ENCODE measurements at places on chromosomes 12 and 14.

DNA sequence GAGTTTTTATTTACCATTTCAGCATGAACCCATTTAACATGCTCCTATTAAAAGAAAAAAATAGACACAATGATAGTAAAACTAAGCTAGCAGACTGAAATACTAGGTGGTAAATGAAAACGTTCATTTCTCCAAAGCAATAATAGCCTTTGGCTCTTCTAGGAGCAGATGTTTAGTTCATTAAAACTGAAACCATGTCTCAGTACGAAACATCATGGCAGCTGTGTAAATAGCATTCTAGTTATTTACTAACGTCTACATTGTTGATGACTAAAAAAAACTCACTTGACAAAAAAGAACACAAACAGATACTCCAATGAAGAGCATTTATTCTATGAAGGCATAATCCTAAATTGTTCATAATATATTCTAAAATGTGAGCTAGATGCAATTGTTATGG is 17.9 kb downstream of the RECQL start:
- DNase-seq = no peak
- H3K36me3 ChIP-seq = peaks cover 10% of the 10 kb centered on the region
- H3K4me1 ChIP-seq = peaks cover 9% of the 10 kb centered on the region
- H3K27ac ChIP-seq = no peak overlapping the region
- H3K27me3 ChIP-seq = no peaks in the 10 kb centered on the region

DNA sequence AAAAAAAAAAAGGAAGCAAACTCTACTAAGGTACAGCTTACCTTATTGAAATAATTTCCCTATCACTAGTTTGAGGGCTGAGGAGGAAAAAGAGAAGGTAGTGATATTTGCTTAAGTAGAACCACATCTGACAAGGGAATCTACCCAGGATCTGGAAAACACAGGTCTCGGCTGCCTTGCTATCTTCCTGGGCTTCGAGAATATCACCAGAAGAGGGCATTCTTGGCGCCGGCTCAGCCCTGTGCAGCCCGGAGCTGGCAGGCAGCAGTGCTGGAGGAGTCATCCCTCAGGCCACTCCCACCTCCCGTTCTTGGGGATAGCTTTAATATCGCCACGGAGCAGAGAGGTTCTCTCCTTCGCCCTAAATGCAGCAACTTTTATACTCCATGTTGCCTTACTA is 1181.2 kb downstream of the VRK1 start:
- H3K27me3 ChIP-seq = no peaks in the 10 kb centered on the region
- peaks cover 13% of the 10 kb centered on the region for H3K36me3 ChIP-seq
- H3K4me3 ChIP-seq = peak overlapping the region; percentile 84
- H3K4me1 ChIP-seq = peaks cover 62% of the 10 kb centered on the region

DNA sequence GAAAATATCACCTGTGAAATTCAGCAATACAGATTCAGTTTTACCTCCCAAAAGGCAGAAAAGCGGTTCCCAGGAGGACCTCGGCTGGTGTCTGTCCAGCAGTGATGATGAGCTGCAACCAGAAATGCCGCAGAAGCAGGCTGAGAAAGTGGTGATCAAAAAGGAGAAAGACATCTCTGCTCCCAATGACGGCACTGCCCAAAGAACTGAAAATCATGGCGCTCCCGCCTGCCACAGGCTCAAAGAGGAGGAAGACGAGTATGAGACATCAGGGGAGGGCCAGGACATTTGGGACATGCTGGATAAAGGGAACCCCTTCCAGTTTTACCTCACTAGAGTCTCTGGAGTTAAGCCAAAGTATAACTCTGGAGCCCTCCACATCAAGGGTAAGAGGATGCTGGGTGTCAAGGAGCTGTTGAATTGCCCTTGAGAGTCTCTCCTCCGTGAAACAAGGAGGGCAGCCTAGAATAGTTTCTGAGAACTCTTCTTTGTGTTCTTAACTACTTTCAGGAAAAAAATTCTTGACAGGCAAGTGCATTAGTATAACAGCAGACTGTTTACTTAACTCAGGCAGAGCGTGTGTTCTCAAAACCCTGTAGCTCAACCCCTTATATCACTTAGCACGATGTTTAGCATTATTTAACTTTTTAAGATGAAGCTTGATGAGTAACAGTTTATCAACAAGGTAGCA is 7.7 kb downstream of the TDP1 start:
- H3K4me3 ChIP-seq = no peak overlapping the region
- H3K4me1 ChIP-seq = peaks cover 47% of the 10 kb centered on the region
- H3K27me3 ChIP-seq = no peaks in the 10 kb centered on the region
- peaks cover 63% of the 10 kb centered on the region for H3K36me3 ChIP-seq

GRCh38 chr12:89933911-89934310 is 225.3 kb upstream of the ATP2B1 start:
- H3K4me1 ChIP-seq = peaks cover 17% of the 10 kb centered on the region
- DNase-seq = no peak
- no peak overlapping the region for H3K4me3 ChIP-seq
- no peak overlapping the region for H3K27ac ChIP-seq
- H3K36me3 ChIP-seq = no peaks in the 10 kb centered on the region

GRCh38 chr12:779745-780734 is 27.7 kb downstream of the WNK1 start:
- H3K36me3 ChIP-seq = peaks cover 8% of the 10 kb centered on the region
- no peak for DNase-seq
- H3K4me1 ChIP-seq = peaks cover 54% of the 10 kb centered on the region
- no peaks in the 10 kb centered on the region for H3K27me3 ChIP-seq
- H3K27ac ChIP-seq = peak overlapping the region; percentile 67
- peak overlapping the region; percentile 62 for H3K4me3 ChIP-seq

DNA sequence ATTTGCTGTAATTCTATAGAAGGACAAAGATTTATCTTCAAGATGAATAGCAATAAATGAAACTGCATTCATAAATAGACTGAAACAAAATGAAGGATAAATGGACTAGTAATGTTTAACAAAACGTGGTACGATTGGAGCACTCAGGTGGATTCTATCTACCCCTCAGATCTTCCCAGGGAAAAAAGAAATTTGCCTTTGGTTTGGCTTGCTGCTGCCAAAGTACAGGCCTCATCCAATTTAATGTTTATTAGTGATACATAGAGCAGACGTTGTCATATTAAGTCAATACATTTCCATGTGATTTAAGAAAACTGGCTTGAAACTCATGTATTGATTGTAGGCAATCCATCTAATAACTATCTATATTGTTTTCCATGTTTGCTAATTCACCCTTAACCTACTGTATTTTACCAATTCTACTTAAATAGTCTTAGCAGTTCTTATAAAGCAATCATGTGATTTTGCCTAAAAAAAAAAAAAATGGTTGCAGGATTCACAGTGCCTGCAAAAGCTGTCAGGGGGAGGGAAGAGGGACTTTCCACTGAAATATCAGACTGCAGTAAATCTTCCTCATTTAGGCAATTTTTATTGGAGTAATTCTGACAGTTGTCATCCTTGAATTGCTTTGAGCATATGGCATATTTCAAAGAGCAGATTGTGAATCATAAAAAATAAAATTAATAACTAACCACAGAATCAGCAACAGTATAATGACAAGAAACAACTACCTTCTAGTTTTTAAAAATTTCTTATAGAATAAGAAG is 242.2 kb upstream of the NPAS3 start:
- H3K4me3 ChIP-seq = no peak overlapping the region
- no peaks in the 10 kb centered on the region for H3K4me1 ChIP-seq
- no peak for DNase-seq

- H3K4me1 ChIP-seq = peaks cover 16% of the 10 kb centered on the region
- no peak for DNase-seq
- H3K27ac ChIP-seq = no peak overlapping the region
Measured at GRCh38 chr14:21307637-21308036, 27.8 kb downstream of the RPGRIP1 start.

DNA sequence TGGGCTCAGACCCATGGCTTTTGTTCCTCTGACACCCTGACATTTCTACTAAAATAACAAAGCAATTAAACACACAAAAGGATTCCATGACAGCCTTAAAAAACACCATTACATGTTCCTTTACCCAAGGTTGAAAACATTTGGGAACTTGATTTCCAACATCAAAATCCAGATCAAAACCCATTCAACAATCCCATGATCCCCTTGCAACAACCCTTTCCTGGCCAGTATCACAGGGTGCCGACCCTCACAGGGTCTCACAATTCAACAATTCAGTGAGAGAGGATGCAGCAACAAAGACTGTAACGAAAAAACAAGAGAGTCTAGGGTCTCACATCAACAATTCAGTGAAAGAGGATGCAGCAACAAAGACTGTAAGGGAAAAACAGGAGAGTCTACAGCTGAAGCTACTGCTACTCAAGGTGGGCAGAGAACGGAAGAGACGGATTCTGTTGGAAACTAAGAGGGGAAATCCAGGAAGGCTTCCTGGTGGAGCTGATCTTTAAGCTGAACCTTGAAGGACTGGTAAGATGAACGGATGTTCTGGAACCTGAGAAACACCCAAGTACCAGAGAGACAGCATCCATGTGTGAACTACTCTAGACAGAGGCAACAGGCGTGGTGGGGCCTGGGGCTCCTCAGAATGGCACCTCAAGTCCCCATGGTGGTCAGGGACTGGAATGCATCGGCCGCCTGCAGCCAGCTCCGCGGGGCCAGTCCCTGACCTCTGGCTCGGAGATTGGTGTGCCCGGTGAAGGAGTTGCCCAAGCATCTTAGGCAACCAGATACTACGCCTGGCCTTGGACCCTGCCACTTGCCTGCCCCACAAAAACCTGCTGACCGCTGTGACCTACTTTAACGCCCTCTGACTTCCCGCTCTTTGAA is 22.7 kb upstream of the ZFP36L1 start:
- H3K4me3 ChIP-seq = peak overlapping the region; percentile 72
- peaks cover 53% of the 10 kb centered on the region for H3K4me1 ChIP-seq
- H3K36me3 ChIP-seq = peaks cover under 1% of the 10 kb centered on the region
- no peak for DNase-seq

DNA sequence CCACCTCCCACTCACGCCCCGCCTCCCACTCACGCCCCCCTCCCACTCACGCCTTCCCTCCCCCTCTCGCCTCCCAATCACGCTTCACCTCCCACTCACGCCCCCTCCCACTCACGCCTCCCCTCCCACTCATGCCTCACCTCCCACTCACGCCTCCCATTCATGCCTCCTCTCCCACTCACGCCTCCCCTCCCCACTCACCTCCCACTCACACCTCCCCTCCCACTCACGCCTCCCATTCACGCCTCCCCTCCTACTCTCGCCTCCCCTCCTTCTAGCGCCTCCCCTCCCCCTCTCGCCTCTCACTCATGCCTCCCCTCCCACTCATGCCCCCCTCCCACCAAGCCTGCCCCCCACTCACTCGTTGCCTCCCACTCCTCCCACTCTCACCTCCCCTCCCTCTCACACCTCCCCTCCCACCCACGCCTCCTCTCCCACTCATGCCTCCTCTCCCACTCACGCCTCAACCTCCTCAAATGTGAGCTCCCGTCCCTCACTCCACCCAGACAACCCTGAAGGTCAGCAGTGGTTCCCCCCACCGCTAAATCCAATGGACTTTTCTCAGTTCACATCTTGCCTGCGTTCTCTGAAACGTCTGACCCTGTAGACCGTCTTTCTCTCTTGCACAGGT is 39.8 kb downstream of the TMEM63C start:
- no peaks in the 10 kb centered on the region for H3K4me1 ChIP-seq
- H3K36me3 ChIP-seq = no peaks in the 10 kb centered on the region
- peak overlapping the region; percentile 36 for H3K27ac ChIP-seq
- no peak for DNase-seq
- H3K4me3 ChIP-seq = no peak overlapping the region

DNA sequence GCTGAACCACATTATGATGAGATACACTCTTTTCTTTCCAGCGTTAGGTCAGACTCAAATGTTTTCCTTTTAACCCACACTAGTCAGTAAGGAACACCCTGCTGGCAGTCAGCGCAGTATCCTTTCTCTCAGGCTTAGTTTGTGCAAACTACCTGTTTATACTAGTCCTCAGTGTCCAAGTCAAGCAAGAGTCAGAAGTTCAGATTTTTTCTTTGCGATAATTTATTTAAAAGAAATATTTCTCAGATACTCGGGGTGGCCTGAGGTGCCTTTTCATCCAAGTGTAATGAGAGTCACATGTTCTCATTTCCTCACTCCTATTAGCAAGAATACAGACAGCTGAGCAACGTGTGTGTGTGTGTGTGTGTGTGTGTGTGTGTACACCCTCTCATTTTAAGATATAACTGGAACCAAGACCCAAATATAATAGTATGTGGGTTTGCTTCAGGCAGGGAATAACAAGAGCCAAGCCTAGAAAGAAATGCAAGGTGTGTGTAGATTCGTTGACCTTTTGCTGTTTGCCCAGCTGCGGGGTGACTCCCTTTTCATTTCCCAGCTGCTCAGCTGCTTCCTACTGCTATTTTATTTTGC is 182.7 kb downstream of the KICS2 start:
- DNase-seq = no peak
- H3K27me3 ChIP-seq = no peaks in the 10 kb centered on the region
- H3K36me3 ChIP-seq = no peaks in the 10 kb centered on the region
- no peak overlapping the region for H3K27ac ChIP-seq

- H3K36me3 ChIP-seq = peaks cover 17% of the 10 kb centered on the region
- H3K27me3 ChIP-seq = no peaks in the 10 kb centered on the region
- no peak overlapping the region for H3K27ac ChIP-seq
Measured at GRCh38 chr14:105226198-105226597, 22.1 kb upstream of the BTBD6 start.

- DNase-seq = no peak
- H3K4me1 ChIP-seq = peaks cover 62% of the 10 kb centered on the region
- H3K4me3 ChIP-seq = peak overlapping the region; percentile 91
- peaks cover 4% of the 10 kb centered on the region for H3K27me3 ChIP-seq
Measured at GRCh38 chr14:96798956-96799355, 1.8 kb downstream of the VRK1 start.

DNA sequence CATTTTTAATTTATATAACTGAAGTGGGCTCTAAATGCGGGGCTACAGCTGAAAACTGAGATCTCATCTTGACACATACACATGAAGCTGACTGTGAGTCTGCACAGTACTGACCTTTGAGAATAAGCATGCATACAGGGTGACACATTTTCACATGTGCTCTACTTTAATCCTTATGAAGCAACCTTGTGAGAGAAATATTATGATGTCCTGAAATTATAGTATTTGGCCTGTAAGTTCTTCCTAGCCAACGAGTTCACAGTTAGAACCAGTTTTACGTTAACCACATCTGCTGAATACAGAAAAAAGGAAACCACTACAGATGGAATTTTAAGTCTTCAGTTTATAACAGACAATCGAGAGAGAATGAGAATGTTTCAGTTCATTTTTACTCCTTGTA is 70.3 kb downstream of the SPPL3 start:
- no peak overlapping the region for H3K4me3 ChIP-seq
- no peak for DNase-seq
- H3K36me3 ChIP-seq = peaks cover 2% of the 10 kb centered on the region
- H3K27ac ChIP-seq = peak overlapping the region; percentile 21
- no peaks in the 10 kb centered on the region for H3K27me3 ChIP-seq
- H3K4me1 ChIP-seq = peaks cover 42% of the 10 kb centered on the region

- peaks cover 31% of the 10 kb centered on the region for H3K4me1 ChIP-seq
- H3K36me3 ChIP-seq = no peaks in the 10 kb centered on the region
- DNase-seq = no peak
- H3K4me3 ChIP-seq = peak overlapping the region; percentile 49
Measured at GRCh38 chr12:22408610-22409376, 74.3 kb upstream of the ST8SIA1 start.

- no peak overlapping the region for H3K4me3 ChIP-seq
- H3K27ac ChIP-seq = no peak overlapping the region
Measured at GRCh38 chr12:13293096-13293495, 96.6 kb downstream of the EMP1 start.

Data from activated T-helper 1 cell treated with anti-CD3 and anti-CD28 coated beads, Interleukin-12 subunit alpha, Interleukin-12 subunit beta, Interleukin-2, Interleukin-4 antibody, amounts not matched to agents 30 ng/mL and 10 ng/mL and 1 ng/mL, durations not matched to agents 14 hours and 24 hours and 36 hours (primary cell).